Bronchial epithelial cell (primary cell): ENCODE measurements at places on chromosomes 6 and 20. TPM values are rescaled to one million over a fixed set of nuclear protein-coding genes. Genes with fewer than 3 reads are reported as not detected.

BTN1A1 gene
- not detected in 2 replicates for total RNA-seq

CRIP3 gene
- not detected in 2 replicates for total RNA-seq

CCN2 gene
- 1.3 and 2.6 TPM in 2 replicates for total RNA-seq

SRMS gene
- total RNA-seq: 0.13 and 0.79 TPM in 2 replicates

HNF4A gene
- not detected in 2 replicates for total RNA-seq

TREM2 gene
- 0.53 and 1.9 TPM in 2 replicates for total RNA-seq

SHLD1 gene
- total RNA-seq: 4.5 TPM in 2 replicates

GRCh38 chr6:115882174-115882573 lies 178.5 kb downstream of the FRK start:
- DNase-seq: peak; percentile 97

GRCh38 chr6:104754788-104755409 lies 104.8 kb downstream of the HACE1 start:
- DNase-seq: no peak

DNA sequence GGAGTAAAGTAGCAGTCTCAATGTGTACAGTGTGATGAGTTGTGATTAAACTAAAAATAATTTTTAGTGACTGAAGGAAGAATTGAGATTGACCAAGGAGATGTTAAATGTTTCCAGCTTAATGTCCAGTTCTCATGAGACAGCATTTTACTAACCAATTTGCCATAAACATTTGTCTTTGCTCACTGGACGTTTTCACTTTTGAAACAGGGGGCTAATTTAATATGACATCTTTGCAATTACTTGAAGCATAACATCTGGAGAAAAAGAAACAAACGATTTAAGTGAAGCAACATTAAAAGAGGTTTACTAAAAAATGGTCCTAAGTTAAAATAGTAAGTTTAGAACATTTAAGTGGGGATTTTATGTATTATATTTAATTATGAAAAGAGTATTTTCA lies 443.8 kb downstream of the BCKDHB start:
- DNase-seq: no peak

GRCh38 chr6:29864037-29864810 lies 36.6 kb downstream of the HLA-G start:
- no peak for DNase-seq

DNA sequence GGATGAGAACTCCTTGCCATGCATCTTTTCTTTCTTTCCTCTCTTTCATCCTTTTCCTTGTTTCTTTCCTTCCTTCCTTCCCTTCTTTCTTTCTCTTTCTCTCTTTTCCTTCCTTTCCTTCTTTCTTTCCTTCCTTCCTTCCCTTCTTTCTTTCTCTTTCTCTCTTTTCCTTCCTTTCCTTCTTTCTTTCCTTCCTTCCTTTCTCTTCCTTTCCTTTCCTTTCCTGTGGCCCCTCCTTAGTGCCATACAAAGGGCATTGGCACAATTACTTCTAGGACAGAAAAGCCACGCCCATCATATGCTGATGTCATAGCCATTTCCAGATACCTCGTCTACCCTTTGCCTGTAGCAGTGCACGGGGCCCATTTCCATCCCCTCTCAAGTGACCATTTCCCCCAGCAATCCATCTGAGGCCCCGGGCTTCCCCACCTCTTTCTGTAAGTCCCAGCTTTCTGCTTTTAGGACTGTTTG lies 2.2 kb upstream of the CENPB start:
- DNase-seq: no peak

- DNase-seq: no peak
These were observed 31.3 kb upstream of the PDE10A start for GRCh38 chr6:165694296-165694695.

DNA sequence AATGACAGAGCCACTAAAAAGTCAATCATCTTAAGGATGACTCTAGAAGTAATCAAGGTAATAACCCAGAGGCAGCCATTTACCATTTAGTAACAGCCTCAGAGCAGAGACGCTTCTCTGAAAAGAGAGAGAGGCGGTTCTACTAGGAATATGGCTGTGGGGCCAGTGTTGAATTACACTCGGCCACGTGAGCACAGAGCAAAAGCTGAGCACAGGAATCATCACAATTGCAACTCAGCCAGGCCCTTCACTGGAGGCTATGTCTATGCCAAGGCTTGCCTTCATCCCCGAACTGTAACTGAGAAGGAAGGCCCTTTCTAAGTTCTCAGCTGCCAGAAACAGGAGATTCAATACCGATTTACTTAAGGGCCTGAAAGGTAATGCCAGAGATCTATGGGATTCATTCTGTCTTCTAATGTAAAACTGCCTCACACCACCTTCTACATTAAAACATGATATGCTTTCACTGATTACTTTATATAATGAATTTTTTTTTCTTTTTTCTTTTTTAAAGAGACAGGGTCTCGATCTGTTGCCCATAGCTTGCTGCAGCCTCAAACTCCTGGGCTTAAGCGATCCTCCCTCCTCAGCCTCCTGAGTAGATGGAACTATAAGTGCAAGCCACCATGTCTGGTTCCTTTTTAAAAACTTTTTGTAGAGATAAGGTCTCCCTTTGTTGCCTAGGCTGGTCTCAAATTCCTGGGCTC lies 67.6 kb downstream of the NUDT3 start:
- peak; percentile 41 for DNase-seq

DNA sequence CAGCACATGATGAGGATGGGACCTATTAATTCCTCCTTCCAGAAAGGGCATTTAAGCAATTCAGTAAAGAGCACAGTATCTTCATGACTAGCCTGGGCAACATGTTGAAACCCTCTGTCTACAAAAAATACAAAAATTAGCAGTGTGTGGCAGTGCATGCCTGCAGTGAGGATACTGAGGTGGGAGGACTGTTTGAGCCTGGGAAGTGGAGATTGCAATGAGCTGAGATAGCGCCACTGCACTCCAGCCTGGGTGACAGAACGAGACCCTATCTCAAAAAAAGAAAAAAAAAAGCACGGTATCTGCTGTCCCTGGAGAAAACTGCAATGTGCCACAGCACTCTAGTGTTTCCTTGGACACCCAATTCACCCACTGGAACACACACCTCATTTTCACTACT lies 18.4 kb downstream of the SAMD3 start:
- no peak for DNase-seq

GRCh38 chr6:166221040-166221439 lies 53.4 kb upstream of the TBXT start:
- no peak for DNase-seq

- no peak for DNase-seq
These were observed 58.9 kb upstream of the NXT1 start for GRCh38 chr20:23291575-23292240.

GRCh38 chr20:4040283-4041179 lies 25.2 kb upstream of the RNF24 start:
- DNase-seq: no peak

DNA sequence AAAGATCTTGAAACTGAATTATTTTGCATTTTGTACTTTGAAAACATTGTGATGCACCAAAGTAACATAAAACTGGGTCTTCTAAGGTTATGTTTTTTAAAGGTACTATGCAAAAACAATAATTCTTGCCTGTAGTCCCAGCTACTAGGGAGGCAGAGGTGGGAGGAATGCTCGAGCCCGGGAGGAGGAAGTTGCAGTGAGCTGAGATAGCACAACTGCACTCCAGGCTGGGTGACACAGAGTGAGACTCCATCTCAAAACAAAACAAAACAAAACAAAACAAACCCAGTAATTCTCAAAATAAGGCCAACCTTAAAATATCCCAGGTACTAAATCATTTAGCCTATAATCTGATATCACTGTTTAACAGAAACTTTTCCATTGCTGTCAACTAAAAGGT lies 269.6 kb downstream of the KHDC1L start:
- no peak for DNase-seq

DNA sequence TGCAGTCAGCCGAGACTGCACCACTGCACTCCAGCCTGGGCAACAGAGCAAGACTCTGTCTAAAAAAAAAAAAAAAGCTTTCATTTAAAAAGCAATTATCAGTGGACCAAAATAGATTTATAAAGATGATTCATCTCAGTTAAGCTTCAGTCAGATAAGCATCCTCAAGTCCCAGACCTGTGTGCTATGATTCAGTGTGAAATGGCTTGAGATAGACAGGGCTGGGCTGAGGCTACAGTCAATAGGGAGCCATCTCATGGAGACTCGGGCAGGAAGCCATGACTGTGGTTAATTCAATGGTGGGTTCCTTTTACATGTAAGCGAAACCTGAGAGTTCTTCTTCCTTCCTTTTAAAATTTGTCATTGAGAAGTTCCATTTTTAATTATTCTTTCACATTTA lies 276.0 kb downstream of the TFAP2A start:
- DNase-seq: peak; percentile 94

DNA sequence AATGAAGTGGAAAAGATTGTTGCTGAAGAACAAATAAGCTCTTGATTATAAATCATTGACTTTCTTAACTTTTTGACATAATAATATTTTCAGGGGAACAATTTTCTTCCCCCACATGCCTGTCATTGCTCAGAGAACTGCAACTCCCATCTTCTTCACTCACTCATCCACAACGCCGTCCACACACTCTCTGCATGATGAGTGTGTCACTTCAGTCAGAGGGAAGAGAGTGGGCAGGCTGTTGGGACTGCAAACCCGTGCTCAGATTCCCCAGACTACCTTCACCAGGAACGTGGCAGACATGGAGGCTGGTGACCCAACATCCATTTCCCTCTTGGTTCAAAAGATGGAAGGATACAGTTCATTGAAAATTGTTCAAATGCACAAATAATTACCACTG lies 650.8 kb downstream of the PRKN start:
- DNase-seq: no peak

- no peak for DNase-seq
These were observed 5.8 kb downstream of the KIAA0319 start for GRCh38 chr6:24640166-24640565.

DNA sequence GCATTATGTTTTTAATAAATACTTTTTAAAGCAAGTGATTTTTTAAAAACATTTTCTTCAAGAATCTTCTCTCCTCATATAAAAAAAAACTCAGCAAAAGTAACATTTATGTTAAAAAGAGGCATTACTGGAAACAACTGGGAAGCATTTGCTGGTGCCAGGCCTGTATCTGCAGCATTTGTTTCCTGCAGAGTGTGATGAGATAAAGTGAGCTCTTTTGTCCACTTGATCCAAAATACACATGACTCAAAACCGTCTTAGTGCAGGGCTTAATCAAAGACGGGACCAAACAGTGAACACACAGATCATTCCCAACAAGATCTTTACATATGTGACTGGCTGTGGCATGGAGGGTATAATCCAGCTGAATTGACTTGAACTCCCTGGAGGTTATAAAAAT lies 28.3 kb upstream of the RIPPLY2 start:
- peak; percentile 47 for DNase-seq

GRCh38 chr6:146277142-146277541 lies 248.3 kb downstream of the GRM1 start:
- DNase-seq: no peak

- DNase-seq: no peak
These were observed at the start of gene PAQR8 for GRCh38 chr6:52361945-52362442. PAQR8 (plus strand) TSS chr6:52362151; CDS start chr6:52403214, 41,063 bp downstream.

DNA sequence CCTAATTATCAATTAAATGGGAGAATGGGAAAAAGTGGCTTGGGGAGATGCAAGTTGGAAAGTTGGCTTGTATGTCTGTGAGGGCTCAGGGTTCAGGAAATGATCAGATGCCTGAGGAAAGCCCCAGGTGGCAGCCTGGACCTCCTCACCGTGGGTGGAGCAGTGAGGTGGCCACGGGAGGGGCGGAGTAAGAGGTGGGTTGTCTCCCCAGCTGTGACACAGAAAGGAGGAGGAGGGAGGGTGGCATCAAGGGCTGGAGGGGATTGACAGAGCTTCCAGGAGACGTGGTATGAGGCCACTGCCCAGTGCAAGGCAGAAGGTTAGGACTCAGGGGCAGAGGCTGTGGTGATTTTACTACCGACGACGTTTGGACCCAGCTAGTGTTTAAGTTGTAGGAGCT lies 672.2 kb downstream of the PRKN start:
- DNase-seq: no peak
